Left ventricle myocardium superior (tissue), 1 donor: ENCODE measurements at places on chromosomes 12 and 14. TPM values are rescaled to one million over a fixed set of nuclear protein-coding genes. Genes with fewer than 3 reads are reported as not detected.
A peak's percentile ranks its signal among the peaks of the same experiment; 100 is the strongest.

GRCh38 chr12:107390414-107390813, 295.2 kb upstream of the PWP1 start:
- no peak for DNase-seq

DNA sequence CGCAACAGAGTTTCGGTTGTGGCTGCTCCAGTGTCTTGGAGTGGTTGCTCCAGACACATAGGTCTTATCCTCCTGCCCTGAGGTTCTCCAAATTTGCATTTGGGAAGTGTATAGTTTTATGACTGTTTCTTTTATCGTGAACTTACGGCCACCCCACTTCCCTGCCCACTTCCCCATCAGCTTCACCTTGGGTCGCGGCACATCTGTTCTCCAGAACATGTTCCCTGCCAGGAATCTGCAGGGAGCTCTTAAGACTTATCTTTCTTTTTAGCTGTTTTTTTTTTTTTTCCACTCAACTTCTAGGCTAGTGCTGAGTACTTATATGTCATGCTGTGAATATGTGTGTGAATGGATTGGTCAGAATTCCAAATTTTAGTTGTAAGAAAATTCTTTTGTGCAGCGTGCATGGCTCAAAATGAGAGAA, 75.4 kb downstream of the ETV6 start:
- DNase-seq = no peak

DNA sequence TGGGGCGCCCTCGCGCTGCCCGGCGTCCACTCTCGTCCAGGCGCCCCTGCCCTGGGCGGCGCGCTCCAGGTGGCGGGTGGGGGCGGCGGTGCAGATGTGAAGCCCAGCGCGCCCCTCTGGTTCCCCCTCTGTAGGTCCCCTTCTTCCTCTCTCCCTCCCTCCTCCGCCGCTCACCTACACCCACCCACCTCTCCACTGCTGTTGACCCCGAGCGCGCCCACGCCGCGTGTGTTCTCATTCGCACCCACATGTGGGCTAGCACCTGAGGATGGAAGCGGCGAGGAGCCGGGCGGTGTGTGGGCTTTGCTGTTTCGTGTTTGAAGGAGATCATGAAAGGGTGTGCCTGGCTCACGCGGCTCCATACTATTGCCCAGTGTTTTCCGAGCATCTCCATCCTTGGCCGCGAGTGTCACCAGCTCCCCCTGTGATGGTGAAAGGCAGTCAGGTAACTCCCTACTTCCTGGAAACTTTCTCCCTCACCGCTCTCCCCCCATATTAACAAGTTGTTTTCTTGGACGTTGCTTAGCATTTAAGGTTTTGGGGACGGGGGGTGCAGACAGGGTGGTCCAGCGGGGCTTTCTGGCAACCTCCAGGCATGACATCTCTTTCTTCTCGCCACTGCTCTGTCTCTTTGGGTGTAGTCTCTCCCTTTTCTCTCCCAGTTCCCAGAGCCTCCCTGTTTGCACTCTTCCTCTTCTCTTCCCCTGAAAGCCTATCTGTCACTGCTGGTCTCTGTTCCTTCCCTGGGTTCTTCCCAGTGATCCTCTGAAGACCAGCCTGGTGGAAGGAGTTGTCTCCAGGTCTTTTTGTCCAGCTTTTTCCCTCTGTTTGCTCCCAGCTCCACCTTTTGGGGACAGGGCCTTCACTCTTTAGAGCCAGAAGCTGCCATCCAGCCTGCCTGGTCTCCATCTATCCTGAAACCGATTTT, 1.6 kb downstream of the CACNA1C start:
- peak; percentile 47 for DNase-seq

- DNase-seq = no peak
These were observed 8.8 kb downstream of the EIF2B2 start for GRCh38 chr14:75011356-75011994.

DEGS2 gene
- total RNA-seq = not detected

DNA sequence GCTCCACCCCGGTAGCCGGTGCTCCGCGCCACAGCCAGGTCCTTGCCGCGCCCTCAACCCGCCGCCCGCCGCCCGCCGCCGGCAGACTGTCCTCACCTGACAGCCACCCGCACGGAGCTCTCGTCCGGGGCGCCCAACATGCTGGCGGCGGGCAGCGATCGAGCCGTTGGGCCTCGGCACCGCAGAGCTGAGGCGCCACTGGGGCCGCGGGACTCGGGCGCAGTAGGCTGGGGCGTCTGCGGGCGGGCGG, 164 bp downstream of the KIF21A start:
- no peak for DNase-seq

DNA sequence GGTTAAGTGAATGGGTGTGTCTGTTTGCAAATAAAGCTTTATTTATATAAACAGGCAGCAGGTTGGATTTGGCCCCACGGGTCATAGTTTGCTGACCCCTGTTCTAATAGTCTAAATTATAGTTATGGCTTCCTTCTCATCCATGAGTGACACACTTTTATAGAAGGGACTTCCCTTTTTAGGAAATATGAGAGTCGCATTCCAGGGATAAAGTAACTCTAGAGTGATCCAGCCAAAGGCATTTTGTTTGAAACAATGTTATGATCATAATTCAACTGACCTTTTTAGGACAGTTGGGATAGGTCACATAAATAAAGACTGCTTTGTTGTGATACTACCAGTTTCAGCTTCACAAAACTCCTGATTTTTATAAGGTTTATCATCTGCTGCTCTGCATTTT, 87.9 kb downstream of the ALX1 start:
- no peak for DNase-seq

BBOF1 gene
- total RNA-seq = 2.5 TPM

- no peak for DNase-seq
These were observed 437.7 kb upstream of the FAR2 start for GRCh38 chr12:28711421-28711820.

DNA sequence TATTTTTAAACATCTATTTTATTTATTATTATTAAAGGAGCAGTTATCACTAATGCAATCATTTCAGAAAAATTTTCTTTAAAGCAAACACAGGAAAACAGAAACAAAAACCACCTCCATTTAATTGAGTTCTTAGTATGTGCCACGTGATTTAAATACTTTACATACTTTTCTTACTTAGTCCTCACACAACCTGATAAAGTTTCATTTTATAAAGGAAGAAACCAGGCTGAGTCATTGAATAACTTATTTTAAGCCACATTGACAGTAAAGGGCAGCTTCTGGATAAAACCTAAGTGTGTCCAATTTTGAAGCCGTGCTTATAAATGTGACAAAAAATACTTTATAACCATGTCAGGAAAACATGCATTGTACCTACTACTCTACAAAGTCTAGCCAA, 57.1 kb upstream of the PCED1B start:
- DNase-seq = no peak

- no peak for DNase-seq
These were observed 385.6 kb downstream of the SYT1 start for GRCh38 chr12:79250186-79250585.

KCNC2 gene
- total RNA-seq = not detected
